ENCODE measurements at places on chromosomes 7 and 10.

GRCh38 chr7:159329818-159330378 is 185.2 kb upstream of the VIPR2 start:
- ATAC-seq: no peak

GRCh38 chr10:44384601-44385025 is 284 bp downstream of the CXCL12 start:
- ATAC-seq: no peak

DNA sequence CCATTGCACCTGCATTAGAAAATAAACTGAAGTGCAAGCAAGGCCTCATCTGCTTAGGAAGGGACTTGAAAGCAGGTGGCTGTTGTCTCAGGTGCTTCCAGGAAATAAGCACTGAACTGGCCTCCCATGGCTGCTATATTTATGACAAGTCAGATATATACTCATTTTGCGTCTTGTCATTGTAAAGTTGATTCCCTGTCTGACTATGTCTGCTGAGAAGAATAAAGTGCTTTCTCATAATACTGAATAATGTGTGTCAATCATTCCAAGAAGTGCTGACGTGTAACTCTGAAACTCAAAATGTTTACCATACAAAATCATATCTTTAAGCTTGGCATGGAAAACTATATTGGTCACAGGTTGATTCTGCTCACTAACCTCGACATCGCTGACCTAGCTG is 44.9 kb upstream of the SVOPL start:
- ATAC-seq: peak; percentile 93

- ATAC-seq: no peak
Observed at GRCh38 chr10:80318742-80319141, 29.3 kb upstream of the MAT1A start.

- no peak for ATAC-seq
Observed at GRCh38 chr7:31002256-31002655, 38.5 kb downstream of the GHRHR start.

GRCh38 chr10:71580415-71580814 is 139.2 kb downstream of the C10orf105 start:
- ATAC-seq: no peak

- ATAC-seq: no peak
Observed at GRCh38 chr7:49773218-49773935, at the start of gene VWC2. Gene VWC2 (plus strand): TSS chr7:49773638. CDS start chr7:49775436, 1,798 bp downstream.

DNA sequence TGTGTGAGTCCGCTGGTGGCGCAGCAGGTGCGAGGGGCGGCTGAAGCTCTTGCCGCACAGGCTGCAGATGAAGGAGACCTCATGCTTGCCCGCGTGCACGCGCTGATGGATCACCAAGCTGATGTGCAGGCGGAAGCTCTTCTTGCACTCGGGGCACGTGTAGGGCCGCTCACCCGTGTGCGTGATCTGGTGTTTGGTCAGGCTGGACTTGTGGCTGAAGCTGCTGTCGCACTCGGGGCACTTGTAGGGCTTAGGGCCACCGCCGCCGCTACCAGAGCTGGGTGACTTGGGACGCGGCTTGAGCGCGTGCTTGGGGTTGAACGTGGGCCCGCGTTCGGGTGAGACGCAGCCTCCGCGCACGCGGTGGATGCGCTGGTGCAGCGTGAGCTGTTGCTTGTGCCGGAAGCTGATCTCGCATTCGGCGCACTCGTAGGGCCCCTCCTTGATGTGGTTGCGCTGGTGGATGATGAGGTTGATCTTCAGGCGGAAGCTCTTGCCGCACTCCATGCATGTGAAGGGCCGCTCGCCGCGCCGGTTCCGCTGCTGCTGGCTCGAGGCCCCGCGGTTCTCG is 28.7 kb downstream of the ZNF777 start:
- no peak for ATAC-seq

GRCh38 chr7:83475420-83475819 is 173.5 kb downstream of the SEMA3E start:
- ATAC-seq: no peak

- ATAC-seq: peak; percentile 86
Observed at GRCh38 chr7:74606101-74606908, 51.2 kb upstream of the GTF2I start.

- ATAC-seq: no peak
Observed at GRCh38 chr7:94174956-94175355, 170.8 kb upstream of the BET1 start.

DNA sequence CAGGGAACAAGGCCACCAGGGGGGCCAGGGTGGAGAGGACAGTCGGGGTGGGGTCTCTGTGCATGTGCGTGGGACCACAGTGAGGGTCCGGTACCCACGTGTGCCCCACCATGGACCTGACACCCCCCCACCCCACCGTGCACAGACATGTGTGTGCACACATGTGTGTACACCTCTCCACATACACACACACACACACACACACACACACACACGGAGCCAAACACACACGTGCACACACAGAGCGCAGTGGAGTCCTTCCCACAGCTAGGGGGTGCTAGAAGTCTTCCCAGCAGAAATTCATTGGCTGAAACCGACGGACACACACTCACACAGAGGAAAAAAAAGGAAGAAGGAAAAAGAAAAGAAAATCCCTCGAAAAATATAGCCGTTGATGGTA is 42.8 kb upstream of the GNA12 start:
- peak; percentile 58 for ATAC-seq

DNA sequence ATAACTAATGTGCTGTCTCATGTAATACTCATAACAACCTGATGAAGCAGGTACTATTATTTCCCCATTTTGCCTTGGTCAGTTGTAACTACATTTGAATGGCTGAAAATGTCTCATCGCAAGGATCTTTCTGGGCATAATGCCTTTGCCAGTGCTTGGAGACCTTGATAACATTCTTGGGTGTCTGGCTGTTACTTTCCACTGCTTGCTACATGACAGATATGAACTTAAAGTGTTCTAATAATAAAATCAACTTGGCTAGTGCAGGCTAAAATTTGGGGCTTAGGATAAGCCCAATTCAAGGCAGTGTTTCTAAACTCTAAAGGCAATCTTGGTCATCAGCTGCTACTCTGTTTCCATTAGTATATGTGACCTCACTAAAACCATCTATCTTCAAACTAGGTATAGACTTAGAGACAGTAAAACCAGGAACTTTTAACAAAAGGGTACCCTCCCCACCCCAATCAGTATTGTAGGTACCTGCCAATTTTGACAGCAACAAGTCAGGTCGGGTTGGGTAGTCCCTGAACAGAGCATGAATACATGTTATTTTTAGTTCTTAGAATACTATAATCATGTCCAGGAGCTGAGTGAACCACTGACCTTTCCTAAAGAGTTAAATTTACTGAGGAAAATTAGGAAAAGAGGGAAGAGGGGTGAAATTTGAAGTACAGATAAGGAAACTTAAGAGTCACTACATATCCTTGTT is 68.2 kb upstream of the AHR start:
- ATAC-seq: no peak

DNA sequence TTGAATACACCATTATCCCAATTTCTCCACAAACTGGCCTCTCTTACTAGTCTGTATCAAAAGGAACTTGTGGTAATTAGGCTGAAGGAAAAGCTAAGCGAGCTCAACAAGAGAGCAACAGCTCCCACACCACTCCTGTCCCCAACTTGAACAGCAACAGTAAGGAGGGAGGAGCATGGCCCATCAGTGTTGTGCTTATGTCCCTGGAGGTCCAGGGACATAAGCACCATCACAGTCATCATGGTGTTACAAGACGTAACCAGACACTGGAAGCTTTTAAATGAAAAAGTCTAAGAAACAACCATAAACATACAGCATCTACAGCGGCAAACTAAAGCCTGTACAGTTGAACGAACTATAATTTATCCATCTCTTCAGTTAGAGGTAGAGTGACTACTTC is 989 bp downstream of the ERLIN1 start:
- no peak for ATAC-seq

DNA sequence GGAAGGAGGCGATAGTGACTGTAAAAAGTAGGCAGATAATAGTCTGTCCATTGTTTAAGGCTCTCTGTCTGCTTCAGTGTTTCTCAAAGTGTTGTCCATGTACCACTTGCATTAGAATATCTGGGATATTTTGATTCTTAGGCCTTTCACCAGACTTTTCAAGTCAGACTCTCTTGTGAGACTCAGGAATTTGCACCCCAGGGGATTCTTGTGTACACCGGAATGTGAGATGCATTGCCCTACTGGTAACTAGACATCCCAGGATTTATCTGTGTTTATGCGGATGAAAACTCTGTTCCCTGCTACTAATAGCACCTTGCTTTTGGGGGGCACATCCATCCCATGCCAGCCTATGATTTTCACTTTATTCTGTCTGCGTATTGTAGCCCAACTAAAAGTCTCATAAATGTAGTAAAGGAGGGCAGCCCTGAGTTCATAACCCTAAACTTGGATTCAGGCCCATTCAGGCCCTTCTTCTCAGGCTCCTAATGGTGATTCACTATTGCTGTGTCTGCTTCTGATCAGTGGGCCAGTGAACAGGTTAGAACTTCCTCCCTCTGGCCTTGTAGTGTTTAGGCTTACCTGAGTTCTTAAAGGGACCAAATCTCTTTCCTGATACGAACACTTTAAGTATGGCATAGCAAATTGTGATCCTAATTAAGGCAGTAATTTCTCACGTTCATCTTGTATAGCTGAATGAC is 71.8 kb upstream of the RPA3 start:
- ATAC-seq: no peak

DNA sequence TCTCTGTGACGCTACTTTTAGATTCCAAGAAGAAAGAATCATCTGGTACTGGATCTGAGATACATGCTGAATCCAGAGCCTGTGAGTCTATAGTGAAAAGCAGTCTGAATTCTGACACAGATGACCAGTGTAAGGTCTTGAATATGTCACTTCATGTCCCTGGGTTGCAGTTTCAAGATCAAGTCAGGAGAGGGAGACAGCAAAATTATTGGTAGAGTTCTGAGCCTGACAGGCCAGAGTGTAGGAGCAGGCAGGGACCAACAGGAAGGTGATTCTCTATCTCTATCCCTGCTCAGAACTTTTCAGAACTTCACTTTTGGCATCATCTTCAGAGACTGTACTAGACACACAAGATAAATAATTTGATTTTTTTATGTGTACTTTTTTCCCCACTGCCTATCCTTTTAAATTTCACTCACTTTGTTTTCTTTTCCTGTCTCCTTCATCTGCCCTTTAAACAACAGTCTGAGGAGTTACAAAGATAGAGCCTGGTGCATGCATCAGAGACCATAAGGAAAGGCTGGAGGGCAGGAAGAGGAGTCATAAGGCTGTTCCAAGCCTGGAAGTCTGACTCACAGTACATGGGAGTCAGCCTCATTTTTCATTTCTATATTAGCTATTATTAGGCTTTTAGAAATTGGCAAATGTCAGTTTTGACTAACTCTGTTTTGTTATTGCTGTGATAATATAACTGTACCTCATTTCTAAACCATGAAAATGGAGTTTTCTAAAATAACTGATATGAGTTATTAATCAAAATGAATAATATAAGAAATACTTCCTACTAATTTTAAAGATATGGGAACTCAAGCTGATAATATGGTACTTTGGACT is 120.2 kb upstream of the TMEM229A start:
- no peak for ATAC-seq

DNA sequence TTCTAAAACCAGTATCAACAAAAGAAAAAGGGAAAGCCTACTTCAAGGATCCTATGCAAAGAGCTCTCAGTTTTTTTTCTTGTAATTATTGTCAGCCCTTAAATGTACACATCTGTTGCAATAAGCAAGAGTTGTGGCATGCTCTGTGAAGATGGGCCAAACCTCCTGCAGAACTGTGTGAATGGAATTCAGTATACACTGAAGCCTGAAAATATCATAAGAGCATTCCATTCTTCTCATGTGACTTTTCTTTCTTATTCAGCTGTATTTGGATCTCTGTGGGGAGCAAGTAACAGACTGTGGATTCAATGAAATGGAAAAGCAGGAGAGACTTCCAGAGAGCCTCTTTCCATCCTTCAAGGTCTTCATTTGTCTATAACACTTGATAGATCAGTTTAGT is 130.7 kb downstream of the SAMD9 start:
- ATAC-seq: no peak

- ATAC-seq: no peak
Observed at GRCh38 chr7:6505685-6506559, 45.3 kb downstream of the GRID2IP start.

GRCh38 chr7:36509962-36510361 is 120.3 kb downstream of the ANLN start:
- no peak for ATAC-seq

- no peak for ATAC-seq
Observed at GRCh38 chr7:57071-57470, 135.3 kb upstream of the FAM20C start.

GRCh38 chr7:123876557-123877256 is 31.7 kb downstream of the HYAL4 start:
- ATAC-seq: no peak

DNA sequence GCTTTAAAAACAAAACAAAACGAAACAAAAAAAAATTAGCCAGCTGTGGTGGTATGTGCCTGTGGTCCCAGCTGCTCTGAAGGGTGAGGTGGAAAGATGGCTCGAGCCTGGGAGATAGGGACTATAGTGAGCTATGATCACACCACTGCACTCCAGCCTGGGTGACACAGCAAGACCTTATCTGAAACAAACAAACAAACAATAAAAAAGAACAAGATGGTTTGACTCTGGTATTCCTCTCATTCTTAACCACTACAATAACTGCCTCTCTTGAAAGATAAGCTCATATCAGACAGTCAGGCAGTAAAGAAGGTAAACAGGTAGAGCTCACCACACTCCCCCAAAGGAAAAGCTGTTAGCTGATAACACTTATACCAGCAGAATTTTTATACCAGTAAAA is 14.1 kb upstream of the DUSP5 start:
- no peak for ATAC-seq

GRCh38 chr7:12930534-12930933 is 243.1 kb downstream of the ARL4A start:
- ATAC-seq: no peak

DNA sequence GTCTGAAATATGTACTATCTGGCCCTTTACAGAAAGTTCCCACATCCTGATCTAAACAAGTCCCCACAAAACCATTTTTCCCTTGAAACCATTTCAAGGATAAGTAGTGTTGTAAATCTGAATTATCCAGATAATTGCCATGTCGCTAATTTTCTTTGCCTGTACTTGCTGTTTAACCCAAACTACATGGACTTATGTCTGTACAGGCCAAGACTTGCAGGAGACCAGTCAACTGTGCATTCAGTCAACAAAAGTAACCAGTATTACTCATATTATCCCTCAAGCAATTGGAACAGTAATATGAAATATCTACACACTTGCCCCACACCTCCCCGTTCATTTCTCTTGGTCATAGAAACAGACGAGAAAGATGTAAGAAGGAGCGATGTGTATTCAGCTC is 347.8 kb upstream of the NFE2L3 start:
- ATAC-seq: no peak

- no peak for ATAC-seq
Observed at GRCh38 chr7:154532771-154533170, 470.2 kb downstream of the PAXIP1 start.

- ATAC-seq: no peak
Observed at GRCh38 chr10:58394471-58394870, 9.3 kb downstream of the TFAM start.

DNA sequence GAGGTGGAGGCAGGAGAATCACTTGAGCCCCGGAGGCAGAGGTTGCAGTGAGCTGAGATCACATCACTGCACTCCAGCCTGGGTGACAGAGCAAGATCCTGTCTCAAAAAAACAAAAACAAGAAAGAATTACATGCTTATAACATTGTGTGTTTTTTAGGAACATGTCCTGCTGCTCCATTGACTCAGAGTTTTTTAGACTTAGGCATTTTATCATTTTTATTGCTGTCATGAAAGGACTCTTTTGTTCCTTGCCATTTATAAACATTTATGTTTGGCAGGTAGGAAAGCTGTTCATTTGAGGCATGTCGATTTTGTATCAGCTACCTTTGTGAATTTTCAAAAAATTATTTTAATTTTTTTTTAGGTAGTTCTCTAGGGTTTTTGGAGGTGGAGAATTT is 20.3 kb downstream of the COL26A1 start:
- ATAC-seq: no peak

GRCh38 chr7:26054386-26054785 is 97.6 kb upstream of the NFE2L3 start:
- no peak for ATAC-seq
